ENCODE measurements at places on chromosomes 6 and 20.

GRCh38 chr6:5996714-5997419 lies 9.9 kb downstream of the NRN1 start:
- DNase-seq = no peak

DNA sequence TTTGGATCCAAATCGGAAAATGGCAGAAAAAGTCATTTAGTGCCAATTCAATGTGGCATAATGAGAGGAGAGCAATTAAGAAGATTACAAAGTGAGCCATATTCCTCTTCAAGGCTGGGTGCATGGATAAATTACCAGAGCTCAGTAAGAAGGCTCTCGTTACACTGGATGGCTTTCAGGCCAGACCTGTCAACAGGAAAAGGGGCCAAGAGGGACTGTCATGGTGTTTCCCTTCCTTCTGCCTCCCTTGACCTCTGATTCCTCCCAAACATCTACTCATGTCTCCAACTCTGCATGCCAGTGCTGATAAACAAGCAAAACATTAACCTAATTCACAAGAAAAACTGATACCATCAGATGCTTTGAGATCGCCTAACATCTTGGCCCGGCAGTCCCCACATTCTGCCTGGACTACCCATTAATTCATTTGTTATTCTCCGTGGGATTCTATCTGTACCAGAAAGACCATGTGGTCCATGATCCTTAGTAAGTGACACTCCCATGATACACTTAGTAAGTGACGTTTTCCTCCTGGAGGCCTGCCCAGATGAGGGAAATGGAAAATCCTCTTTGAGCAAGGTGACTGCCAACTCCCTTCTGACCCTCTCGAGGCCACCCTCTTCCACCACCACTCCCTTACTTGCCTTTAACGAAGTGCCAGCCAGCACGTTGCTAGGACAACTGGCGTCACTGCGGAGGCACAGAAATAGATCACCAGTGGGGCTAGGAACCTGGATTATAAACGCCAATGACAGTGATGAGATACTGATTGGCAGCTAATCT lies 239.2 kb downstream of the GMPR start:
- no peak for DNase-seq

DNA sequence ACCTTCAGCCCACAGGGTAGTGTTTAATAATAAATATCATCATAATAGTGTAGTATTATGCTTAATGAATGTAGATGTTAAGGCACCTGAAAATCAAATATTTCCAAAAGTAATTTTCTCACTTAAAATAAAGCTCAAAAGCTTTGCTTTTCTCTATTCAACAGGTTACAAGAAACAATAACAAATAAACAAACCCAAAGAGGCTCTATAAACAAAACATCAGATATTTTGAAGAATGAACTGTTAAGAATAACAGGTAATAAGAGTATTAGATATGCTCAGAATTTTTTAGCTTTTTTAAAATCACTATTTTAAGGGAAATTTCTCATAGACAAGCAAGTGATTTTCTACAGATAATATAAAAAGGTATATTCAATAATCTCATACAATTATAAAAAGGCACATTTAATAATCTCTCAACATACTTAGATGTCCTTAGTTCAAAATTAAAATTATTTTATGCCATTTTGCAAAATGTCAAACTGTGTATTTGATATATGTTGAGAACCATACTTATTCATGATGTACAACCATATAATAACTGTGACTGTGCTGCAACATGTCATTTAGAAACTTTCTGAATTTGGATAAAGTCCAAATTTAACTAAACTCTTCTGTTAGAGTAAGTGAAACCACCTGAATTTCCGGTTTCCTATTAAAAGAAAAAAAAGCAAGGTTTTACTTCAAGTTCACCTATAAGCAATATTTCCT lies 35.8 kb downstream of the PHIP start:
- no peak for DNase-seq

DNA sequence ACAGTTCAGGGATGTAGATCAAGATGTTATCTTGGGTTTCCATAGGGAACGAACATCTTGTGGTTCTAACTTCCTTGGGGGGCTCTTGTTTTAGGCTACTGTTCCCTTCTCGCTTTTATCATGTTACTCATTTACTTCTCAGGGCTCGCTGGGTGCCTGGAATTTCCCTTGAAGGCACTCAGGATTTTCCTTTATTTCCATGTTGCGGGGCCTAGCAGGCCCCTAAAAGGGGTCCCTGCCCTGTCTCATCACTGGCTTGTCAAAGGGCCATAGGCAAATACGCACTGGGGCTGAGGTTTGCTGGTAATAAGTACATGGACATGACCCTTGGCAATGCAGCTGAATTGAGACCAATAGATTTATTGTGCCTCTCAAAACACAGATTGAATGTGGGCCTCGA lies 262.3 kb downstream of the CDH4 start:
- DNase-seq = no peak

Data from activated naive CD4-positive, alpha-beta T cell treated with anti-CD3 and anti-CD28 coated beads, Interleukin-2, amount 50 U/mL, for 16 hours (primary cell).